NCI-H1930 (cell line): ENCODE measurements at places on chromosomes 1 and 21.

- DNase-seq: no peak
These were observed 802.2 kb downstream of the KCNT2 start for GRCh38 chr1:195806060-195806459.

- peak; percentile 83 for DNase-seq
These were observed at the start of gene EPHA10 for GRCh38 chr1:37764888-37765441. Gene EPHA10 (minus strand): TSS chr1:37765120. CDS start chr1:37765066, 54 bp downstream.

- no peak for DNase-seq
These were observed 780.6 kb downstream of the LTN1 start for GRCh38 chr21:28212061-28212460.

- DNase-seq: peak; percentile 41
These were observed at the start of gene IFNAR2 for GRCh38 chr21:33229784-33230544. Gene IFNAR2 (plus strand): TSS chr21:33229938. CDS start chr21:33241923, 11,985 bp downstream.

GRCh38 chr1:159786966-159787365 lies 6.2 kb downstream of the DUSP23 start:
- DNase-seq: no peak

DNA sequence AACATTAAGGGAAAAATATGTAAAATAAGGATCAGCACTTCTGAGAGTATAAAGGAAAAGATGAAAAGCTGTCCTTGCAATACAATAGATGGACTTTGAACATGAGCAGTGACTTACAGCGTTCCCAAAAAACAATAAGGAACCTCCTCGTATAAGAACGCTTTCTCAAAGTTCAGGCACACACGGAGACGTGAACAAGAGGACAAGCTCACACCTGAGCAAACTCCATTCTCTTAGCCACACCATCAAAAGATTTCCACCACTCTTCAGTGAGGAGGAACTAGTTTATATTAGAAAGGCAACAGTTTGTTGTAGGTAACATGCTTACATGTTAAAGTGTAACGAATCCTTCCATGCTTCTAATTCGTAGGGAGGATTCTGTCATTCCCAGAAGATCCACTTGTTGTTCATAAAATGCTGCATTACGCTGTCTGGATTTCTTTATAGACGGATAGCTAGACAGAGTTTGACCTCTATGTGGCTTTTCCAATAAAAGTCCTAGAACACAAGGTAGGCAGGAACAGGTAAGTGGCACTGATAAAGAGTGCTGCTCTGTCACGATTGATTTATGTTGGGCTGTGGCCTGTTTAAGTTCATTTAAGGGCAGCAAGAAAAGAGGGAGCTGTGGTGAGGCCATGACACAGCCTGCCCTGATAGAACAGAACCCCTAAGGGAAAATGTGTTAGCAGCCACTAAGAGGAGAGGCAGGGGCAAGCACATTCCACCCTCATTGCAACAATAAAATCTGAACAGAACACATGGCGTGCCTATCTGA lies 37.0 kb upstream of the ATP1A1 start:
- no peak for DNase-seq

- DNase-seq: no peak
These were observed 119.6 kb upstream of the CD34 start for GRCh38 chr1:208030288-208031091.

GRCh38 chr1:156796340-156797097 lies 20.1 kb downstream of the SH2D2A start:
- no peak for DNase-seq

- DNase-seq: no peak
These were observed 36.0 kb downstream of the KRTAP10-1 start for GRCh38 chr21:44503901-44504399.

- no peak for DNase-seq
These were observed 105.4 kb downstream of the SLC45A1 start for GRCh38 chr1:8423269-8423691.

GRCh38 chr21:34227386-34227852 lies 136.4 kb upstream of the KCNE2 start:
- DNase-seq: no peak

GRCh38 chr1:4421986-4422385 lies 232.4 kb upstream of the AJAP1 start:
- no peak for DNase-seq

GRCh38 chr1:56033321-56034037 lies 545.9 kb downstream of the PLPP3 start:
- no peak for DNase-seq

GRCh38 chr1:192516776-192517297 lies 58.7 kb upstream of the RGS1 start:
- no peak for DNase-seq

DNA sequence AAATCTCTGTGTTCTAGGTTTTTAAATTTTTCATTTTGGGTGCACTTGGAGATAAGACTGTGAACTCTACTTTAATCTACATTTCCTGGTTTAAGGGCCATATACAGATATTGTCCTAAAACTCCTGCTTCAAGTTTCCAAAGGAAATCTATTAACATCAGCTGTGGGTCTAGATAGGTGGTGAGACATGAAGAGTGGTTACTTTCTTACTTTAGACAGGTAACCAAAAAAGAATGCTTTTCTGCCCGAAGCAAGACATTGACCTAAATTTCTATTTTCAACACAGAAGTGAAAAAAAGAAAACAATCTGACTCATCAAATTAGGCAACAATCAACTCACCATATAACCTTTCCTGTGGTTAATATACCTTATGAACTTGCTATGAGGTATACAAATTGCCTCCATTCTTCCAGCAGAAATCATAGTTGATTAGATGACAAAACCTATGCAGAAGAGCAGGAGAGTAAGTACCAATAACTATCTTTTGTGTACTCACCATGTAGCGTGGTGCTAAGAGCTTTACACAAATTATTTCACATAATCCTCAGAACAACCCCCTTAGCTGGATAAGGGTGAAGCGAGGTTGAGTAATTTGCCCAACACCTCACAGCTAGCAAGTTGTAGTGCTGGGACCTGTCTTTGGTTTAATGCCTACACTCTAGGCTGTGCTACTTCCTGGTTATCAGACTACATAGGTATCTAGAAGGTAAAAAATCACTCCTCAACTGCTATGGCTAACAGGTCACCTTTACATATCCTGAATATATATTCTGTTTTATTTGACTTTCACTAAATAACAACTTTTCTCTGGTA lies 23.4 kb upstream of the PTPN14 start:
- no peak for DNase-seq

DNA sequence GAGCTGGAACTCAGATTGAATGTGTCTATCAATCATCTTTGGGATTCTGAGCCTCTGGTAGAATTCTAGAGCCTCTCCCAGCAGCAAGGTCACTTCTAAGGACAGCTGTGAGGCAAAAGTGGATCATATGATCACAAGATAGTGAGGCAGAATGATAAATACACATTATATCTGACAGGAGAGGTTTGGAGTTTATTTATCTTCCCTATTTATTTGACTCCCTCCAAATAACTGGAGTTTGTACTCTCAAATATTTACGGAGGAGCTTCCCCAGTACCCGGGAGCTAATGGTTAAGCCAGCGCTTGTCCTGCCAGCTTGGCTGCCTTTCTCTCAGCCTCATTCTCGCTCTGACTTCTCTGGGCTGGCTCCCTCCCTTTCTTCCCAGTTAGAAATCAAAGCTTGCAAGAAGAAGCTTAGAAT lies 2.3 kb downstream of the HMGCS2 start:
- DNase-seq: no peak

GRCh38 chr1:201466492-201466891 lies 2.5 kb downstream of the PHLDA3 start:
- DNase-seq: no peak

DNA sequence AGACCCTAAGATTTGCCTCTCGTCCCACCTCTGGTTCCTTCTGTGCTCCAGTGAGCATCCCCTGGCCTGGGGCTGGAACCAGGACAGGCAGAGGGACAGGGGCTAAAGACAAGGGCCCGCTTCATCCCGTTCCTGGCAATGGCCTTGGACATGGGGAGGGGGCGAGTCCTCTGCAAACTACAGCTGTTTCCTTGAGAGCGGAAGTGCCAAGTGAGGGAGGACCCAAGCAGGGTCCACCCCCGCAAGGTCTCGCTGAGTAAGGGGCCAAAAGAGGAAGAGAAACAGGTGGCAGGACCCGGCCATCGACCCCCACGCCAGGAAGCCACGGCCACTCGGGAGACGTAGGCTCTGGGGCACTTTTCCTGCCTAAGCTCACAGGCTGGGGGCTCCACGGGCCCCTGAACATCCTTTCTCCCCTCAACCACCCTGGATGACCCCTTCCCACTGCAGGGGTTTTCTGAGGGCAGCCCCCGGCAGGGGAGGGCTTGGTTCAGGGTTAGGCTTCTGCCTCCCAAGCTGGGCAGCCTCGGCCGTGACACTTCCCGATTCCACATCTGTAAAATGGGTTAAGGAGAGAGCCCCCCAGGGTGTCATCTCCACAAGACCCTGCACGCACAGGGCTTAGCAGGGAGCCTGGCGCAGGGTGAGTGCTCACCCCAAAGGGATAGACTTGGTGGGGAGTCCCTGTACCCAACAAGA lies 17.9 kb upstream of the PLEKHG5 start:
- DNase-seq: no peak

GRCh38 chr1:24411963-24412362 lies 1.6 kb downstream of the STPG1 start:
- DNase-seq: no peak

GRCh38 chr1:97042551-97042950 lies 321.0 kb downstream of the PTBP2 start:
- no peak for DNase-seq

GRCh38 chr1:60922304-60922703 lies 160.1 kb upstream of the NFIA start:
- no peak for DNase-seq

GRCh38 chr1:38046884-38047602 lies 450 bp upstream of the POU3F1 start:
- peak; percentile 65 for DNase-seq

GRCh38 chr1:172184506-172185191 lies 235.8 kb upstream of the C1orf105 start:
- no peak for DNase-seq

GRCh38 chr1:65108025-65108642 lies 39.9 kb upstream of the AK4 start:
- no peak for DNase-seq

DNA sequence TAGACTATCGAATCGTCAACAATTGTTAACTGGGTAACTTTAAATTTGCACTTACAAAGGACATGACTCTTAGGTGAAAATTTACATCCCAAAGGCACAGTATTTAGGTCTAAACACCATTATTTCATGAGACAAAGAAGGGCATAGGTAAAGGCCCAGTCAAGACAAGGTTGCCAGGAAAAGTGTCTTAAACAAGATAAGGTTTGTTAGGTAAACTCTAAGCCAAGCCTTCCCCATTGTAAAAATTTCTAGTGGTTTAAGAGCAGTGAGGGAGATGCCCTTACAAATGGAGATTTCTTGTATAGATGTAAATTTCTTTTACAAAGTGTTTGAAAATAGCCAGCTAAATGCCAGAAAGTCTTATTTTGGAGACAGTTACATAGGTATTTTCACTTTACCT lies 36.9 kb upstream of the FNBP1L start:
- DNase-seq: no peak

GRCh38 chr1:233868461-233868860 lies 36.0 kb upstream of the SLC35F3 start:
- DNase-seq: no peak

- no peak for DNase-seq
These were observed 178.4 kb downstream of the PSMG1 start for GRCh38 chr21:39004634-39005501.

DNA sequence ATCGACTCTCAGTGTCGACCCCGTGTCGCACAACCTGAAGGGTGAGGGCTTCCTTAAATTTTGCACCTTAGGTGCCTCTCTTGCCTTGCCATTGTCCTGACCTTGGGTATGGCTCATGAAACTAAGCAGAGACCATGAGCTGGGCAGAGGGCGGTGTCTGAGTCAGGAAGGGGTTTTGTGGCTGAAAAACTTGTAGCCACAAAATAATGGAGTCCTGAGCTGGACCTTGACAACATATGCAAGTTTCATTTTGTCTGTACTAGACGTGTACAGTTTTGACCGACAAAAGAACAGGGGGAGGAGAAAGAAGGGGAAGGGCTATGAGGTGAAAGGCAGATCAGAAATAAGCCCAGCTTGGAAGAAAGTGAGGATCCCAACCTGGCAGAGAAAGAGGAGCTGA lies 8.3 kb upstream of the RUNX1 start:
- no peak for DNase-seq

DNA sequence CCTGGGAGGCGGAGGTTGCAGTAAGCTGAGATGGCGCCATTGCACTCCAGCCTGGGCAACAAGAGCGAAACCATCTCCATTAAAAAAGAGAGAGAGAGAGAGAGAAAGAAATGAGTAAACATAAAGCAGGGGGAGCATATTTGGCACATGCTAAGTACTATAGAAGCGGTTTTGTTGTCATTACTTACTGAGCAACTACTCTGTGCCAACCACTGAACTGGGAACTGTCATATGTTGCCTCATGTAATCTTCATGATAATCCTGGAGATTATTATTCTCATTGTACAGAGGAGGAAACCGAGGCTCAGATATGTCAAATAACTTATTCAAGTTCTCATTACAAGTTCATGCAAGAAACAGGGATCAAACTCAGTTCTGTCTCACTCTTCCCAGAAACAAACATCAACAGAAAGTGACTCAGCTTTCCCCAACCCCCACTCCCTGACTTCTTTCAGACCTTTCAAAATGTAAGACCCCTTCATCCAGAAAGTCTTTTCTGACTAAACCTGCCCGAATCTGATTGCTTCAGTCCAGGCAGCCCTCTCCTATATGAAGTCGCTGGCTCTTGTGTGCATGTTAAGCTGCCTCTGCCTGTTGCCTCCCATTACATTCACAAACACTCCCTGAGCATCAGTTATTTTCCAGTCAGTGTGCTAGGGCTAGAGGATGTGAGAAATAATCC lies 23.5 kb downstream of the LAMB3 start:
- DNase-seq: no peak

DNA sequence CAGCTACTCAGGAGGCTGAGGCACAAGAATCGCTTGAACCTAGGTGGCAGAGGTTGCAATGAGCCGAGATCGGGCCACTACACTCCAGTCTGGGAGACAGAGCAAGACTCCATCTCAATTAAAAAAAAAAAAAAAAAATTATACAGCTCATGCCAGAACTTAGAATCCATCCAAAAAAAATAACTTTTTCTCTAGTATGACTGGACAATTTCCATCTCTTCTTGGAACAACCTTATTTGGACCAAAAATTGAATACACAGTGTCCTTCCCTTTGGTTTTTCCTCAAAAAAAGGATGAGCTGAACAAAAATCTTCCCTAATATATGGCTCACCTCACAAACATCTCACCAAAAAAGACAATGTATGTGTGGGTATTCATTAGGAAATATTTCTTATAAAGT lies 73.7 kb downstream of the TOR3A start:
- DNase-seq: no peak

DNA sequence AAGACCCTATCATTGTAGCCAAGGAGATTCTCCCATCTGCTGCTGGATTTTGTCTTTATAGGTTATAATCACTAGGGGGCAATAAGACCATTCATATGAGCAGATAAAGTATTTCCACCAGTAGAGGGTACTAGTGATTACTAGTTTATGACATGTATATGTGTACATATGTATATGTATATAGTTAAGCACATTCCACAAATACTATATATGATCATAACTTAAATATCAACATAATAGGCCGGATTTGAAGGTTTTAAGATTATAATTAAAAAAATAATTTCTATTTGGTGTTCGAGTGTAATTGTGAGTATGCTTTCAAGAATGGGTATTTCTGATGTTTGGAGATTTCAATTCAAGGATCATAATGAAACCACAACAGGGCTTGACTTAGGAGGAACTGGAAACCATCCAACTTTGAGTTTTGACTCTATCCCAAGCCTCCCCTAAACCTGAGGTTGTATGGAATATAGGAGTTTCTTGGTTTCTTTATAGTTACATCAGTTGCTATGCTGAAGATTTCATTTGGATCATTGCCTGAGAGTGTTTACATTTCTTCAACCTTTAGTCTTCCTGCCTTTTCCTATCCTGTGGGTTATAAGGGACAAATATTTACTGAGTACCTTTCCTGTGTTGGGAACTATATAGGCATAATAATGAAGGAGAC lies 16.9 kb downstream of the TCEANC2 start:
- peak; percentile 3 for DNase-seq
